ENCODE measurements at places on chromosomes 5 and 9.

DNA sequence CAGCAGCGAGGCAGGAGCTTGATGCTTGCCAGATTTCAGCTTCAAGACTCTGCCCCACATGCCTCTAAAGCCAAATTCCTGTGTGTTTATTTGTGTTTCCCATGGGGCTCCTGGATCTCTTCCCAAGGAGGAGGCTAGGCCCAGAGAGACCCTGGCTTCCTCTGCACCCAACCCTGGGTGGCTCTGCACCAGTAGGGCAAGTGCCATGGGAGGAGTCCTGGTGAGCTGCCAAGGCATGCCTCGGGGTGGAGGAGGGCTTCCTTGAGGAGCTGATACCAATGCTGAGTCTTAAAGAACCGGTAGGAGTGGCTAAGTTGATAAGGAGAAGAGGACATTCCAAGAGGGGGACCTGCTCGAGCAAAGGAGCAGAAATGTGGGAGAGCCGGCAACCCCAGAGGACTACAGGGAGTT is 6.8 kb upstream of the TIFAB start:
- no peak for DNase-seq

GRCh38 chr5:112059579-112060135 is 302.7 kb upstream of the NREP start:
- no peak for DNase-seq

GRCh38 chr5:10475931-10476676 is 34.4 kb downstream of the ROPN1L start:
- DNase-seq, result no peak

GRCh38 chr5:124919076-124919475 is 172.6 kb upstream of the ZNF608 start:
- DNase-seq, result no peak

- no peak for DNase-seq
Observed at GRCh38 chr5:144142824-144143162, 27.7 kb downstream of the YIPF5 start.

GRCh38 chr5:135034963-135035677 is 1.1 kb upstream of the PITX1 start:
- DNase-seq, result no peak

GRCh38 chr5:95519151-95519550 is 35.6 kb downstream of the SKIC3 start:
- no peak for DNase-seq

Measured in stromal cell of bone marrow (primary cell).